Mesendoderm (in vitro differentiated cells): ENCODE measurements at places on chromosomes 13 and 19.

GRCh38 chr13:97932036-97932435 is 21.4 kb upstream of the IPO5 start:
- peak; percentile 23 for DNase-seq

- no peak for DNase-seq
Observed at GRCh38 chr19:49473868-49474541, at the start of gene FLT3LG. TSS of gene FLT3LG (plus strand) at chr19:49474215. CDS start at chr19:49474640, 425 bp downstream.

DNA sequence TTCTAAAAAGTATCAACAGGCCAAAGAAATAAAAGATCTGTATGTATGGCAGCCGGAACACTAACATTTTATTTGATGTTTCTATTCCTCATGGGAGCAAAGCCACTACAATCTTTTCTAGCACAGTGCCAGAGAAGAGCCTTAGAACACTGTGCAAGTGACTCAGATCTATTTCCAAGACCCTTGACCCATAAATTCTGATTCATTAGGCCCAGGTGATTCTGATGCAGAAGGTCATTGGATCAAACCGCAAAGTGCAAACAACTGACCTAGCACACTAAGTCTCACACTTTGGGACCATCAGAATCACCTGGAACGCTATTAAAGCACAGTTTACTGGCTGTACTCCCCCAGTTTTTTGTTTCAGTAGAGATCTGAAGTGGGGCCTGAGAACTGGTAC is 87.6 kb downstream of the MYCBP2 start:
- DNase-seq: no peak

- no peak for DNase-seq
Observed at GRCh38 chr13:90933097-90933826, 414.2 kb upstream of the MIR17HG start.

DNA sequence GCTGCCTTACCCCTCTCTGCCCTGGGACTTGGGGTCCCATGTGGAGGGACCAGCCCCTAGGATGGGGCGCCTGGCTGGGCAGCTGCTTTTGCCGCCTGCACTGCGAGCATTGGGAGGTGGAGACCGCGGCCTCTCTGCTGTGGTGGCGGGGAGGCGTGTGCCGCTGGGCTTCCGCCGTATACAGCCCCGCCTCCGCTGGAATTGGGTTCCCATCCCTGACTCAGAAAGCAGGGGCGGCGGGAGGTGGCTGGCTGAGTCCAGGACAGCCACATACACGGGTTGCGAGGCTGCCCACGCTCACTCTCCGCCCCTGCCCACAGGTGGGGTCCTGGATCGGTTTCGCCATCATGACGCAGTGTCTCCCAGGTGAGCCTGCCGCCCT is 6.6 kb downstream of the NDUFB7 start:
- no peak for DNase-seq

- no peak for DNase-seq
Observed at GRCh38 chr19:29450812-29451211, 75.0 kb upstream of the VSTM2B start.

GRCh38 chr19:5666921-5667610 is 13.2 kb downstream of the MICOS13 start:
- DNase-seq: no peak

DNA sequence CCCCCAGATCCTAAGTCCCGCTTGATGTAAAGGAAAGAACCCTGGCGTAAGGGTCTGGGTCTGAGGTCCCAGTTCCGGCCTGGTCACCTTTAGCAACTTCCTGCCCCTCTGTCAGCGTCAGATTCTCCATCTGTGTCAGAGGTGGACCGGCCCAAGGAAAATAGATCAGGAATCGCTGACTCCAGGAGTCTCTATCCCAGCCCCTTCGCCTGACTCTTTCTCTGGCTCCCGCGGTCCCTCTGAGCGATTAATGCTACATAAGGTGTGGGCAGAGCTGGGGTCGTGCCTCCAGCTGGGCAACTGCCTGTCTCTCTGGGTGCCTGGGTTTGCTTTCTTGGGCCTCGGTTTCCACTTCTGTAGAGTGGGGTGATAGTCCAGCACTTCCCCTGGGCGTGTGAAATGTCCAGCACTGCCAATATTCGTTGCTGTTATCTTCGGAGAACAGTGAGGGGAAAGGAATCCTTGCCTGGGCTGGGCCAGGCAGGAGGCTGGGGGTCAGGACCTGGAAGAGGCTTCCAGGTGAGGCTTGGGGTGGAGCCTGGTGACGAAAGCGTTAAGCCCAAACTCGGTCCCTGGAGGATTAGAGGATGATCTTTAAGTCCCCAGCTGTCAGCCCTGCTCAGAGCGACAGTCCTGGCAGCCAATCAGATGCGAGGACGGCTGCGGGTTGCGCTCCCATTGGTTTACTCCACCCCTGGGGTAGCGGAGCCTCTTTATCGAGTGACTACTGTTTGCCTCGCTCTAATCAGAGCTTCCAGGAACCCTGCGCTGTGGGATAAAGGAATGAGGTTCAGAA is 767 bp downstream of the ABCA7 start:
- peak; percentile 99 for DNase-seq

DNA sequence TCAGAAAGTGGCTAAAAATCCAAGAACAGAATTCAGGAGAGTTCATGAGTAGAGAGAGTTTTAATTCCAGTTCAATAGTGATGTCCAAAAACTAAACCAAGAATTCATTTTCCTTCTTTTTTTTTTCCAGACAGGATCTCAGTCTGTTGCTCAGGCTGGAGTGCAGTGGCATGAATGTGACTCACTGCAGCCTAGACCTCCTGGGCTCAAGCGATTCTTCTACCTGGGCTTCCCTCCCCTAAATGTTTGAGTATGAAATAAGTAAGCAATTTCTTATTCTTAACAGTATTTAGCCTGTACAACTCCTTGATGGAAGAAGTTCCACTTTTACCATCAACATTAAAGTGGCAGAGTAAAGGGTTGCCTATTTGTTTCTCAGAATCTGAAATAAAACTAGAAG is 3.8 kb downstream of the COMMD6 start:
- no peak for DNase-seq

DNA sequence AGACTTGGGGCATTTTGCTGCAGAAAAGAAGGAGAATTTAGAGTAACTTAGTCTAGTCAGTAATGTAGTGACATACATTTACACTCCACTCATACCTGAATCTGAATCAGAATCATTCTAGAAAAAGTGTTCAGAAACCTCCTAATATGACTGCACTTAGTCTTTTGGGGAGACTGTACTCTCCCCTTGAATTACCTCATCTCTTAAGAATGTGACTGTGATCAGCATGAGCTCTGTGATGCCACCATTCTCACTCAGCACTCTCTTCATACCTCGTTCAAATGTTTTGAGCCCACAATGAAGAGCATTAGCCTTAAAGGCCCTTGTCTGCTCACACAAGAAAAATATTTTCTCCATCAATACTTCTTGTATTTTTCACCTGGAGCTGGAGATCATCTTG is 229.4 kb downstream of the FGF14 start:
- DNase-seq: peak; percentile 41

- DNase-seq: no peak
Observed at GRCh38 chr19:42153672-42154433, 21.6 kb upstream of the POU2F2 start.

DNA sequence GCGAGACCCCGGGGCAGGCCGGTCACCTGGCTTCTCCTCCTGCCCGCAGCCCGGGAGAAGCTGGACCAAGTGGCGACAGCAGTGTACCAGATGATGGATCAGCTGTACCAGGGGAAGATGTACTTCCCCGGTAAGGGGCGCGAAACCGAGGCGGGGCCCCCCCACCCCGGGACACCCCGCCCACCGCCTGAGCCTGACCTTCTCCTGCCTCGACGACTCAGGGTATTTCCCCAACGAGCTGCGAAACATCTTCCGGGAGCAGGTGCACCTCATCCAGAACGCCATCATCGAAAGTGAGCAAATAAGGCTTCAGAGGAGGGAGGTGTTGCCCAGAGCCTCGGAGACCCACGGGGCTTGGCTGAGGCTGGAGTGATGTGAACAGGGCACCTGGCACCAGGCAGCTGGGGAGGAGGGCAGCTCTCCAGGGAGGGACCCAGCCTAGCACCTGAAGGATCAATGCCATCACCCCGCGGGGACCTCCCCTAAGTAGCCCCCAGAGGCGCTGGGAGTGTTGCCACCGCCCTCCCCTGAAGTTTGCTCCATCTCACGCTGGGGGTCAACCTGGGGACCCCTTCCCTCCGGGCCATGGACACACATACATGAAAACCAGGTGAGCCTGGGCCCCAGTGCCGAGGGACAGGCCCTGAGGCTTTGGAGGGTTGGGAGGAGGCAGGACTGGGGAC is 629 bp downstream of the IZUMO4 start:
- DNase-seq: no peak

- DNase-seq: no peak
Observed at GRCh38 chr13:49262634-49263033, 14.9 kb downstream of the CDADC1 start.

GRCh38 chr13:20616059-20616797 is 49.3 kb downstream of the IFT88 start:
- DNase-seq: no peak

DNA sequence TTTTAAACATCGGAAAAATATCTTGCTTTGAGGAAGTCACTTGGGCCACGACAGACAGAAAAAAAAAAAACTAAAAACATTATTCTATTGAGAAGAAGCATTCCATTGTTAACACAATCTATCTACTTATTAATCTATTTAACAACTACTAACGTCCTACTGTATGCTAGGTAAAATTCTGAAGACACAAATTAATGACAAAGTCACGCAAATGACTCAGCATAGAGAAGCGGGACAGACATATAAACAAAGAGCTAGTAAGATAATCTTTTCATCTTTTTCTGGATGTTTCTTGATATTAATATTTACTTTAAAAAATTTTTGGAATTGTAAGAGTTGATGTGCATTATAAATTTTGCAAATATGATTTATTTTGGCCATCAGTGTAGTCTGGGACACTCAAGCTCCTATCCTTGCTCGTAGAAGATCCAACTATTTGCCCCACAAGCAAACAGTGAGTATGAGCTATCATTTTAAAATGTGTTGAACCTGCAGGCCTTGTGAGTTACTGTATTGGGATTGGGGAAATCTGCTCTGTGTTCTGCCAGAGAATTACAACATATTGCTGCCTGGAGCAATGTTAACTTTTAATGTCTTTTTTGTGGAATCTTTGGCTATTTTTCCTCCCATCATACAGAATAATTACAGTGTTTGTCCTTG is 109.1 kb downstream of the PCDH9 start:
- DNase-seq: no peak

DNA sequence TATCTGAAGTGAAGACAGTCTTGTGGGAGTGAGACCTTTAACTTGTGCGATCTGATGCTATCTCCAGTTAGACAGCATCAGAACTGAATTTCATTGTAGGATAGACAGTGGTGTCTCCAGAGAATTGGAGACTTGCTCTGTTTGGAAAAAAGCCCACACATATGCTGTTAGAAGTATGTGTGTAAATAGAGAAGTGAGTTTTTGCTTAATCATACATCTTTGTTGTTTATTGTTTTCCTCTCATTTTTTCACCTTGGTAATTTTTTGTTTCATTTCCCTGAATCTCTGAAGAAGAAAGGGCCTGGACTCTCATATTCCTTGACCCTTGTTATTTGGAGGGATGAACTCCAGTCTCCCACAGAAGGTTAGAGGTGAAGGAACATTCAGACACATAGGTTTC is 21.8 kb downstream of the FPR3 start:
- no peak for DNase-seq

GRCh38 chr19:17931532-17932191 is 1.2 kb upstream of the CCDC124 start:
- DNase-seq: peak; percentile 89

DNA sequence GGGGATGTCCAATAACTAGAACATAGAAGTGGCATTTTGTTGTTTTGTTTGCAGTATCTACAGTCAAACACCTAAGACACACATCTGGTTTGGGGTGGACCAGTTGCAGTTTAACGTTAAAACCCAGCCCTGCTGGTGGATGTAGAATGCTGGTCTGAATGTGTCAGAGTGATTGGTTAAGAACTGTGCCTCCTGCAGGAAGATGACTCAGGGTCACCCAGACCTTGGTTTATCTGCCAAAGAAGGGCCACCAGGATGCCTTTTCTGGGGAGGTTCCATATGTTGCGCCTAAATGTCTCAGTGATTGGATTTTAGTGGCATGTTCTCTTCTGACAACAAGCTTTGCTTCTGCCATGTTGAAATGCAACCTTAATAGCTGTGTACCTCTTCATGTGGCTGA is 23.1 kb downstream of the ZNF536 start:
- no peak for DNase-seq

- no peak for DNase-seq
Observed at GRCh38 chr19:42278452-42279154, 9.6 kb downstream of the CIC start.

- no peak for DNase-seq
Observed at GRCh38 chr13:46716821-46717220, 80.1 kb downstream of the ESD start.

DNA sequence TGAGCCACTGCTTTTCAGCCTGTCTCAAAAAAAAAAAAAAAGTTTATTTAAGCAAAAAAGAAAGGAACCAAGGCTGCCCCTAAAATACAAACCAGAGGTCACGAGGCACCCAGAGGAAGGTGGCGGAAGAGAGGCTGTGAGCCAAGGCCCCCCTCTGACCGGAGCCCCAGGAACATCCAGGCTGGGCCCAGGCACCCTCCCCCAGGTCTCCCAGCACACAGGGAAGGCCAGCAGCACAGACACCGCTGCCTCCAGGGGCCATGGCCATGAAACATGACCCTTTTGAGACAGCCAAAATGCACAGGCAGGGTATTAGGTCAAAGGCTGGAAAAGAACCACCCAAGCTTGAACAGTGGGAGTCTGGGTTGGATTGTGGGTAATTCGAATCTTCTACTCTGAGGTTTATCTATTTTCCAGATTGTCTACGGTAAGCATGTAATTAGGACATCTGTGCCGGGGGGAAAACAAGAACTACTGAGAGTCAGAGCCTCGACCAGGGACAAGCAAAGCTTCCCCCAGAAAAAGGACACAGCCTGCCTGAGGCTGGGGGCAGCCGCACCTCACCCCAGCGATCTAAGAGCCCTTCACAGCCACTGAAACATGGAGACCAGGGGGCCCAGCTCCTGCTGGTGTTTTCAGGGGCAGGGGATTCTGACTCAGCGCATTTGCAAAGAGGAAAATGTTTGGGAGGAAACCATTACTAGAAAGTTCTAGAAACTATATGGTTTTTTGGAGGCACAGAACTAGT is 8.4 kb downstream of the PEX11G start:
- peak; percentile 11 for DNase-seq

GRCh38 chr19:43690890-43691289 is 20.9 kb upstream of the PLAUR start:
- no peak for DNase-seq

DNA sequence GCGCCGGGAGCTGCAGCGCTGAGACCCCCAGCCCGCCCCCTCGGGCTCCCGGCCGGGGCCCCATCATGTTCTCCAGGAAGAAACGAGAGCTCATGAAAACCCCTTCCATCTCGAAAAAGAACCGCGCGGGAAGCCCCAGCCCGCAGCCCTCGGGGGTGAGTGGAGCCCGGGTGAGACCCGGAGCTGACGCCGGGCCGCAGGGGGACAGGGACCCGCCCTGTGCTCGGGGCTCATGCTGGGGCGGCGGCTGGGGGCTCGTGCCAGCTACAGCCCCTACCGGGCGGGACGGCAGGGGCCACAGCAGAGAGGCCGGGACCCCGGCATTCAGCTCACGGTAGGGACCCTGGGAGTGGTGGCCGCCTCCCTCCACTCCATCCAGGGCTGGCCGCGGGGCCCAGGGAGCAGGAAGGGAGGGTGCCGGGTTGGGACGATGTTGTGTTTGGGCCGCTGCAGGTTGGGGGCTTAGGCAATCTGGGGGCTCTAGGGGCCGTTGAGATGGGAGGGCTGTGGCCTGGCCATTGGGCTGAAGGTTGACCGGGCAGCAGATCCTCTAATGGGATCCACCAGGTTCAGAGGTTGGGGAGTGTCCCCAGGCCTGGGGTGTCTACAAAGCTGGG is 482 bp downstream of the ARHGAP45 start:
- no peak for DNase-seq
